CD4-positive, alpha-beta T cell treated with Interleukin-12 subunit alpha and Interleukin-12 subunit beta, for 1 hour (primary cell): ENCODE measurements at places on chromosomes 16 and 17.

DNA sequence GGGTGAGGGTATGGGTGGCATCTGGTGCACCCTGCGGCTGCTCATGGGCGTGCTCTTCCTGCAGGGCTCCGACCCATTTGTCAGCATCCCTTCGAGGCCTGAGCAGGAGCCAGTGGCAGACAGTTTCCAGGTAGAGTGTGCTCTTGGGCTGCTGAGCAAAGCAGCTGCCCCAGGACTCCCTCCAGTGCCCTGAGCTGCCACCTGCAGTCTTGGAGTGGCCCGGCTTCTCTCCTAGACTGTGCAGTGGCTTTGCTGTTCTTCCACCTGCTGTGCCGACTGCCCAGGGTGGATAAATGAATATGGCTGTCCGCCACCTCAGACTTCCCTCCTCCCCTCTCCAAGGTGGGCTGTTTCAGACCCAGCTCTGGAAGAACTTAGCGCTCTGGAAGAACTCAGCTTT lies 10.8 kb upstream of the JPT2 start:
- no peak for DNase-seq

- no peak for DNase-seq
These were observed 841 bp downstream of the RAPGEFL1 start for GRCh38 chr17:40178021-40178601.

DNA sequence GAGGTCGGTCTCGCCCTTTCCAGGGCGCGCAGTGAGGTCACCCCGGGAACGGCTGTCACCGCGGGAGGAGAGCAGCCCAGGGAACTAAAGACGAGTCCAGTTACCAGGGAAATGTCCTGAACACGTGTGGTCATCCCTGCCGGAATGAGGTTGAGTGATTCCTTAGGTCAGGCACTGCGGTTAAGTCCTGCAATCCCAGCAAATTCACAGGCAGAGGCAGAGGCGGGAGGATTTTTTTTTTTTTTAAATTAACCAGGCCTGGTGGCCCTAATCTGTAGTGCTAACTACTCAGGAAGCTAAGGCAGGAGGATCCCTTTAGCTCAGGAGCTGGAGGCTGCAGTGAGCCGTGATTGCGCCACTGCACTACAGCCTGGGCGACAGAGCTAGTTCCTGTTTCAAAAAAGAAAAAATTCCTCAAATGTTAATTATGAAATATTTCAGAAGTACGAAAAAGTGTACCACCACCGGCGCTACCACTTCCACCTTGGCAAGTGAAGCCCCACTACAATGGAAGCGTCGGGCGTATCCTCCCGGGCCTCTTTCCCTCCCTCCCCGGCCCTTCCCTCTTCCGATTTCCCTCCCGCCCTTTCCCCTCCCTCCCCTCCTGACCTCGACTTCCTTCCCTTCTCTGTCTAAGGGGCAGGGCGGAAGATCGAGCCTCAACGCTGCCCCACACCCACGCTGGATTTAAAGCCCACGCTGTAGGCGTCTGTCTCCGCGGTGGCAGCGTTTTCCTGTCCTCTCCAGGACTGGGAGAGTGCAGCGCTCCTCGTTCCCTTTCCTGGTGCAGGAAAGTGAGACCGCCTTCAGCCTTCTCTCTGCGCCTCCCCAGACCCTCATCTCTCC lies 27.3 kb downstream of the SLFN11 start:
- peak; percentile 48 for DNase-seq

DNA sequence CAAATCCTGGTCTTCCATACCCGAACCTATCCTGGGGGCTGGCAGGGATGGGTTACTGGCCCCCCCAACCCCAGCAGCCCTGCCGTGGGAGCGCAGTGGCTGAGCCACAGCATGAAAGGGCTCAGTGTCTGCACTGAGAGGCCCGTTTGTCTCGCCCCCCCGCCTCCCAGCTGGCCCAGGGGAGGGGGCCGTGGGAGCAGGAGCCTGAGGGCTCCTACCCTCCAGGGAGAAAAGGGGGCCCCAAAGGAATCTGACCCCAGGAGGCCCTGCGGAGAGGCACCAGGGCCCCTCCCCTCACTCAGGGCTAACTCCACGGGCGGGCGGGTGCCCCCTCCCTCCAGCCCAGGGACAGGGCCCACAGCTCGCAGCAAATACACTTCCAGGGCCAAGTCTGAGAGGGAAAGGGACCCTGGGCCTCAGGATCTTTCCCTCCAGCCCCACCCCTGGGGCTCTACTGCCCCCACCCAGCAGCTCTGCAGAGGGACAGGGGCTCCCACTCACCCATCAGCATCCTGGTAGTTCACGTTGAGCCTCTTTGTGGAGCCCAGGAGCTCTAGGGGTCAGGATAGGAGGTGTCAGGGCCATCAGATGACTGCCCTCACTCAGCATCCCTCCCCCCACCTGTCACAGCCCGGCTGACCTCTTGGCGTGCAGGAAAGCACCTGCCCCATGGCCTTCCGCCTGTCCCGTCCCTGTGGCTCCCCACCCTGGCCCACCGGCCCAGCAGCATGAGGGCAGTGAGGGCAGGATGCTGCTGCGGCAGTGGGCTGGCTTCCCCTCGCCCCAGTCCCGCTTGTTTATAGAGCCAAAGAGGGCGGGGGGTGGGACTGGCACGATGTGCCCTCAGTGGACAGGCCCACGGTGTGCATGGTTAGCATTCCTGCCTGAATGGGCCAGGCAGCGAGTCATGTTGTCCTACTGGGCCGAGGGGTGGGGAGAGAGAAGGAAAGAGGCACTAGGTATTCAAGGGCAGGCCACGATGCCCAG lies 7.3 kb downstream of the CASKIN2 start:
- no peak for DNase-seq

DNA sequence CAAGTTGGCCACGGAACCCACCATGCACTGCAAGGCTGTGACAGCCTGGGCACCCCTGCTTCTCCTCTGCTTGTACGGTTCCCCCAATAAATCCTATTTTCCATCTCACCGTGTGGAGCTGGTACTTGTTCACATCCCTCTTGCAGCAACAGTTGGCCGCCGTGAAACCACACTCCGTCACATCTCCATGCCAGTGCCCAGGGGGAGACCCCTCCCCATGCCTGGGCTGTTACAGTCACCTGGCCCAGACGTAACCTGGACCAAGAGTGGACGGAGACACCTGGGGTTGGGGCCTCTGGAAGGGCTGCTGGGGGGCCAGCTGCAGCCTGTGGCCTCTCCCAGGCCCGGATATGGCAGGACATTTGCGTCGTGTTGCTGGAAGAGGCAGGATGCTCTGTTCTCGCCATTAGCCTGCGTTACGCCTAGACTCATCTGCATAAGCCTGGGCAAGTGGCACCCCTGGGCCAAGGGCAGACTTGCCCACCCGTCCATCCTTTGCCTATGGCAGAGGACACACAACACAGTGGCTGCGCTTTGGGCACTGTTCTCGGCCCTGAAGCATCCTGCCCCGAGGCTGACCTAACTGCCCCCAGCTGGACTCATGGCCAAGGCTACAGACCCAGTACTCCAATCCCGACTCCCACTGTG lies 14.2 kb upstream of the KREMEN2 start:
- DNase-seq = no peak

GRCh38 chr17:2685696-2686095 lies 25.9 kb downstream of the CLUH start:
- no peak for DNase-seq

DNA sequence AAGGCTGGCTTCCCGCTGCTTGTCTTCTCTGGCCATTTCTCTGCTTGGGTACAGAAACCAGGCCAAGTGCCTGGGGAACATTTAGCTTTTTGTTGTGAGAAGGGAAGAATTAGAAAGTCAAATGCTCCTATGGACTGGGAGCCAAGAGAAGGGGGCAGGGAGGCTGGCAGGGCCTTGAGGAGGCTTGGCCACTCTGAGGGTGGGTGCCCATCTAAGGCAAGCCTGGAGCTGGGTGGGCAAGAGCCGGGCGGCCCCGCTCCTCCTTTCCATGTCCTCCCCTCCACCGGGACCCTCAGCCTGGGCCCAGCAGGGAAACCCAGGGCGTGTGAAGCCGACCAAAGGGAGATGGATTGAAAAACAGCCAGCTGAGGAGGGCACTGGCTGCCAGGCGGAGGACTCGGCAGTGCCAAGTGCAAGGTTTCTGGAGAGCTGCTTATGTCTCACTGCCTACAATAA lies 69.4 kb downstream of the NTN1 start:
- DNase-seq = no peak

GRCh38 chr17:44556832-44557606 lies at the start of gene FZD2:
Gene FZD2 (plus strand): TSS chr17:44557484. CDS start chr17:44557689, 205 bp downstream.
- DNase-seq = peak; percentile 73

DNA sequence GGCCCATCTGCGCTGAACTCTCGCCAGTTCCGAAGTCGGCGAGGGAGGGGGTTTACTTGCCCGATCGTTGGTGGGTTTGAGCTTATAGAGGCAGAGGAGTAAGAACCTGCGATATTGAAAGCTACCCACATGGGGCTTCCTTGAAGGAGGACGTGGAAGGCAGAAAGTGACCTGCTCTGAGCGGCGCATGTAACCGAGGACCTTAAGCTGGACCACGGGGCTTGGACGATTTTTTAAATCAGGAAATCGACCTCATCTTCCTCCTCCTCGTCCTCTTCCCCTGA lies 2.0 kb downstream of the PRAC2 start:
- no peak for DNase-seq

- no peak for DNase-seq
These were observed 471.4 kb upstream of the RBFOX1 start for GRCh38 chr16:6861135-6861814.

DNA sequence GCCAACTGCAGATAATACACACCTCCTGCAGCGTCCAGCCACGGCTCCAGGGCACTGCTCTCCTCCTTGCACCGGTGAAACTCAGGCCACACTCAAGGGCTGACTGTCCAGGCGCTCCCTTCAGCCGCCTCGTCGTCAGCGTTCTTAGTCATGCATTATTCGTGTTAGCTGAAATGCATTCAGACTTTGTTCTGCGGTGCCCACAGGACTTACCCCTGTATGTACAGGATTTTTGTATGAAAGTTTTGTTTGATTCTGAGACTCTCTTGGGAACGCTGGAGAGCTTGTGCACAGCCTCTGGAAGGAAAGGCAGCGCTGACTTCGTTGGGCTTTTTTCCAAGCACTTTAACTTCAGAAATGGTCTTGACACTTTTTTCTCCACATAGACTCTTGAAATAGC lies 22.1 kb downstream of the CIBAR2 start:
- DNase-seq = no peak

GRCh38 chr17:37847811-37848331 lies 76.3 kb upstream of the TBC1D3K start:
- DNase-seq = no peak

- no peak for DNase-seq
These were observed 22.8 kb downstream of the NLRC3 start for GRCh38 chr16:3554351-3554928.

DNA sequence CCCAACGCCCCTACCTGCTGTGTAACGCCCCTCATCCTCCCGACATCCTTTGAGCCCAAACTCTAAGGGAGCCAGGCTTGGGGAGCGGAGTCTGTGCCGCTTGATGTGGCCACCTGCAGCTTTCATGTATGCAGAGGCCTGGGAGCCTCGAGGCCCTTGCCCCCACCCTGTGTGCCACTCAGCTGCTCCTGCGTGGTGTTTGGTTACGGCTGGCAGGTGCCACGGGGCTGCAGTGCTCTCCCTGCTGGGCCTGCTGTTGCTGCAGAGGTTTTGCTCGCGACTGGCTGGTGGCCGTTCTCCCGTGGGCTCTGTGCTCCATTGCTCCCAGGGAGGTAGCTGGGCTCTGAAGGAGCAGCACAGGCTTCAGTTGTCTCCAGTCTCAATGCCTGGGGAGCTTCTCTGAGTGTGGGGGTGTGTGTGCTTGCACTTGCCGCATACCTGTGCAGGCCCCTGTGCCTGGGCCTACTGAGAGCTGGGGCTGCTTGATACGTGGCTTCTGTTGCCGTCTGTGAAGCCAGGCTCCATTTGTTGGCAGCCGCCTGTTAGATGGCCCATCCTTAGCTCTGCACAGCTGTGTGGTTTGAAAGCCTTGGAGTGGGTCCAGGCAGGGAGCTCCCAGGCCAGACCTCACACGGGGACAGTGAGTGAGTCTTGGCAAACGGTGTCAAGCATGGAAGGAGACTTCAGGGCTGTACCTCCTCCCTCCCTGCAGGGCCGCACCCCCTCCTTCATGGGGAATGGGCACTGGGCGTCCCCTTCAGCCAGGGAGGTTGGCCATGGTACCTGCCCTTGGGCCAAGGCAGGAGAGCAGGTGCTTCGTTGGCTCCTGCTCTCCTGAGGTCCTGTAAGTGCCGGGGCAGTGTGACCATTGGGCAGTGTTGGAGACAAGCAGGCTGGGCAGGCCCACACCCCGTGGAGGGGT lies 47.2 kb downstream of the PDPK1 start:
- no peak for DNase-seq

GRCh38 chr17:16994631-16995030 lies 22.7 kb upstream of the TNFRSF13B start:
- no peak for DNase-seq

DNA sequence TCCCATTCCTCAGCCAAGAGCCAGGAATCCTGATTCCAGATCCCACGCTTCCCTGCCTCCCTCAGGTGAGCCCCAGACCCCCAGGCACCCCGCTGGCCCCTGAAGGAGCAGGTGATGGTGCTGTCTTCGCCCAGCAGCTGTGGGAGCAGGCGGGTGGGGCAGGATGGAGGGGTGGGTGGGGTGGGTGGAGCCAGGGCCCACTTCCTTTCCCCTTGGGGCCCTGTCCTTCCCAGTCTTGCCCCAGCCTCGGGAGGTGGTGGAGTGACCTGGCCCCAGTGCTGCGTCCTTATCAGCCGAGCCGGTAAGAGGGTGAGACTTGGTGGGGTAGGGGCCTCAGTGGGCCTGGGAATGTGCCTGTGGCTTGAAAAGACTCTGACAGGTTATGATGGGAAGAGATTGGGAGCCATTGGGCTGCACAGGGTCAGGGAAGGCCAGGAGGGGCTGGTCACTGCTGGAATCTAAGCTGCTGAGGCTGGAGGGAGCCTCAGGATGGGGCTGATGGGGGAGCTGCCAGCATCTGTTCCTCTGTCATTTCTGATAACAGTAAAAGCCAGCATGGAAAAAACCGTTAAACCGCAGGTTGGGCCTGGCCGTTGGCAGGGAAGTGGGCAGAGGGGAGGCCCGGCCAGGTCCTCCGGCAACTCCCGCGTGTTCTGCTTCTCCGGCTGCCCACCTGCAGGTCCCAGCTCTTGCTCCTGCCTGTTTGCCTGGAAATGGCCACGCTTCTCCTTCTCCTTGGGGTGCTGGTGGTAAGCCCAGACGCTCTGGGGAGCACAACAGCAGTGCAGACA lies at the start of gene SPN:
SPN (plus strand) TSS at position 232 of the 791 bp plus-strand sequence; CDS start at position 714, 482 bp downstream.
- peak; percentile 45 for DNase-seq

- DNase-seq = no peak
These were observed 14.9 kb downstream of the CPPED1 start for GRCh38 chr16:12788758-12789157.

DNA sequence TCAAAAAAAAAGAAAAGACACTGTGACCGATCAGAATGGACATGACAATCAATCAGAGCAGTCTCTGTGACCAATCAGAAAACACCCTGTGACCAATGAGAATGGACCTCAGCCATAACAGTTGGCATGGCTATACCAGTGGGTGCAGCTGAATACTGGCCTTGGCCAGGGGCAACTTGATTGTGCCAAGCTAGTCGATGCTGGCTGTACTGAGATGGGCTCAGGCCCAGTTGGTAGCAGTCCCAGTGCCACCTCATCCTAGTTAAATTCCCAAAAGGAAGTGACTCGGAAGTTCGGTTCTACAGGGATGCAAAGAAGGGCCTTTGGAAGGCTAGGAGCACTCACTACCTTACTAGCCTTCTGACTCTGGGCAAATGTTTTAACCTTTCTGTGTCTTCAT lies 37.2 kb upstream of the BCO1 start:
- DNase-seq = no peak

- no peak for DNase-seq
These were observed 399.9 kb upstream of the HSBP1 start for GRCh38 chr16:83407928-83408327.
